ENCODE measurements at places on chromosomes 3 and 15.

GRCh38 chr15:75723847-75724660 is 11.4 kb upstream of the CSPG4 start:
- peak; percentile 78 for DNase-seq

DNA sequence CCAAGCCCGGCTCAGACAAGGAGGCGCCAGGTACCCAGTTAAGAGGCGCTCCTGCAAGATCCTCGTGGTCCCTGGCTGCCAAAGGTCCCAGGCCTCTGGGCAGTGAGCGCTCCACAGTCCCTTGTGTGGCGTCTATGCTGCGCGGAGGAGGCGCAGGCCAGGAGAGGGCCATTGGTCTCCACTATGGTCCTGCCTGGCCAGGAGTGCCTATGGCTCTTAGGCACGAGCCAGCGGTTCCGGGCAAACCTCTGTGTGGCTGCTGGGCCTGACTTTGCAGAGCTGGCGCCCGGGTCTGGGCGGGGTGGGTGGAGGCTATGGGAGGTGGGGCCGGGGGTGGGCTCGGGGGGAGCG is 660 bp upstream of the ADAMTSL3 start:
- DNase-seq = no peak

- no peak for DNase-seq
Measured at GRCh38 chr15:84919106-84919667, 34.7 kb downstream of the SLC28A1 start.

DNA sequence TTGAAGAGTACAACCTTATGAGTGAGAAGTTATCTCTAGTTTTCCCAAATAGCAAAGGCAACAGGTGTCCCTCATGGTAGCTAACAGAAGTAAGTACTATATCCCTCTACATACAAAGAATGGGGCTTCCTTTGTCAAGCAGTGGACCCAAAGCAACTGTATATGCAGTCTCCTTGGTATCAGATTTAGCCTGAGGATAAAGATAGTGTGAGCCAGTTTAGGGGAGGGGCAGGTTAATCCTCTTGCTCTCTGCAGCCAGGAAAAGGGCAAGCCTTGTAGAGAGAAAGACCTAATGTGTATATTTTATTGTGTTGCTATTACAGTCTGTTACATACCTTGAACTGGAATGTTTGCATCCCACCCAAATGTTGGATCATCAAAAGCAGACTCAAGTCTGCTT is 117.9 kb upstream of the COL8A1 start:
- DNase-seq = no peak

GRCh38 chr15:62770111-62770660 is 272.4 kb upstream of the TPM1 start:
- DNase-seq = no peak

DNA sequence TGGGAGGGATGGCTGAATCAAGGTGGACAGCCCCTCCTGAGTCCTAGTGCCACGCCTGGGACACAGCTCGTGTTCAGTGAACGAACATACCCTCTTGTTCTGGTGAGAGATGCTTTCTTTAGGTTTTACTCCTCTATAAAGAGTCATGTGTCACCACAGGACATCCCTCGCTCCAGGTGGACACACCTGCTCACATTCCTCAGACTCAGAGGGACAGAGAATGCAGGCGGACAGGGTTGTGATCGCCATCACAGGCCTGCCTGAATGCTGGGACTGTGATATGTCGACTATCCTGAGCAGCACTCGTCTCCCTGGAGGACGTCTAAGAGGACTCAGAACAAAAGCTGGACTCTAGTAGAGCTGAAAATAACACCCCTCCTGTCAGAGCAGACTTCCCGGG is 96.4 kb upstream of the SNRPA1 start:
- DNase-seq = no peak

GRCh38 chr15:74384881-74385643 is 17.6 kb upstream of the CYP11A1 start:
- no peak for DNase-seq

DNA sequence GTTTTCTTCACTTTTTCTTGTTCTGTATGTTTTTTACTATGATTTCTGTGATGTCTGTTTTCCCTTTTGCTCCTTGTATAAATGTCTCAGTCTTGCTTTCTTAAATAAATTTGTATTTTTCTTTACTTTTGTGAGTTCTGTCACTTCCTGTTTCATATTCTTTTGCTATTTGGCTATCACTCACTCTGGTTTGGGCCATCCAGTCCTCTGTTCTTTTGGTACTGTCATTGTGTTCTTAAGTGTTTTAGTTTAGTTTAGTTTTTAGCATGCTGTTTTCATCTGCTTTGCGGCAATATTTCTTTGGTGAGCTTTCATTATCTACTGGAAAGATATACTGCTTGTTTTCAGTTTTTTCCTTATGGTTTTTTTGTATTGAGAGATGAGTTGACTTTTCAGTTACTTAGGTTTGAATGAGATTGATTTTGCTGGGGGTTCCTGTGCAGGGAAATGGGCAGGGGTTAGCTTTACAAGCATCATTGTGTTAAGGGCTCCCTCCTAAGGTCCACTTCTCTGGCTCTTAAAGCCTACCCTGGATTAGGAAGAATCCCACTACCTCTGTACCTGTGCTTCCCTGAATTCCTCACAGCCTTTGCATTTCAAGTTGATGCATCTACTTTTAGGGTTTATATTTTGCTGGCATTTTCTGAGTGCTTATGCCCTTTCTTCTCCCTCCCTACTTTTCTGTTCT is 35.1 kb downstream of the PDCD6IP start:
- DNase-seq = no peak

- DNase-seq = no peak
Measured at GRCh38 chr3:133191818-133192217, 153.6 kb downstream of the TMEM108 start.

GRCh38 chr3:32480604-32481003 is 22.0 kb downstream of the CMTM6 start:
- no peak for DNase-seq

Measured in fibroblast of skin of left quadriceps (primary cell).